Activated T-helper 17 cell treated with anti-CD3 and anti-CD28 coated beads, Interleukin-2, amount 50 U/mL, for 72 hours (primary cell): ENCODE measurements at places on chromosomes 7 and 10. TPM values are rescaled to one million over a fixed set of nuclear protein-coding genes. Genes with fewer than 3 reads are reported as not detected.
A peak's percentile ranks its signal among the peaks of the same experiment; 100 is the strongest.

The RHOBTB1 gene
- 0.56 TPM for total RNA-seq

The NEURL1 gene
- total RNA-seq = 2.1 TPM

The ZC3HAV1 gene
- 111 TPM for total RNA-seq

The CSGALNACT2 gene
- total RNA-seq = 36.3 TPM

GRCh38 chr7:98855610-98856422 lies 14.0 kb downstream of the TMEM130 start:
- no peak for ATAC-seq

- no peak for ATAC-seq
These were observed 1.9 kb downstream of the SAP25 start for GRCh38 chr7:100571829-100572116.

GRCh38 chr7:67505449-67505848 lies 508.8 kb downstream of the TYW1 start:
- ATAC-seq = no peak

DNA sequence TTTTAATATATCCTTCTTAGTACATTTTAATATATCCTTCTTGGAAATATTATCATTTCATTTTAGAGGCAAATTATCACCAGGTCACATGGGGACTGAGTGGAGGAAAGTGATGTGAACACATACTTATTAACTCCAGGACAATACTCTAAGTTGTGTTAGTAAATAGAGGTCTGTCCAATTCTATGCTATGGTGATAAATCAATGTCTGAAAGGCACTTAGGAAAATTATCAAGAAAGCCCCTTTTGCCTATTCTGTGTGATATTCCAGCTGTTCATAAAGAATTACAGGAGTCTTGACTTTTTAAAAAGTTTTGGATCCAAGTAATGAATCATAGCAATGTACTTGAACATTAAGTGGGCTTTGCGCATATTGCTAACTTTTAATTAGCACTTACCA lies 88.5 kb downstream of the THSD7A start:
- no peak for ATAC-seq

GRCh38 chr7:74417419-74417971 lies 36.2 kb upstream of the GTF2IRD1 start:
- ATAC-seq = peak; percentile 76

- ATAC-seq = no peak
These were observed 130.4 kb downstream of the CDH23 start for GRCh38 chr10:71527135-71527534.

DNA sequence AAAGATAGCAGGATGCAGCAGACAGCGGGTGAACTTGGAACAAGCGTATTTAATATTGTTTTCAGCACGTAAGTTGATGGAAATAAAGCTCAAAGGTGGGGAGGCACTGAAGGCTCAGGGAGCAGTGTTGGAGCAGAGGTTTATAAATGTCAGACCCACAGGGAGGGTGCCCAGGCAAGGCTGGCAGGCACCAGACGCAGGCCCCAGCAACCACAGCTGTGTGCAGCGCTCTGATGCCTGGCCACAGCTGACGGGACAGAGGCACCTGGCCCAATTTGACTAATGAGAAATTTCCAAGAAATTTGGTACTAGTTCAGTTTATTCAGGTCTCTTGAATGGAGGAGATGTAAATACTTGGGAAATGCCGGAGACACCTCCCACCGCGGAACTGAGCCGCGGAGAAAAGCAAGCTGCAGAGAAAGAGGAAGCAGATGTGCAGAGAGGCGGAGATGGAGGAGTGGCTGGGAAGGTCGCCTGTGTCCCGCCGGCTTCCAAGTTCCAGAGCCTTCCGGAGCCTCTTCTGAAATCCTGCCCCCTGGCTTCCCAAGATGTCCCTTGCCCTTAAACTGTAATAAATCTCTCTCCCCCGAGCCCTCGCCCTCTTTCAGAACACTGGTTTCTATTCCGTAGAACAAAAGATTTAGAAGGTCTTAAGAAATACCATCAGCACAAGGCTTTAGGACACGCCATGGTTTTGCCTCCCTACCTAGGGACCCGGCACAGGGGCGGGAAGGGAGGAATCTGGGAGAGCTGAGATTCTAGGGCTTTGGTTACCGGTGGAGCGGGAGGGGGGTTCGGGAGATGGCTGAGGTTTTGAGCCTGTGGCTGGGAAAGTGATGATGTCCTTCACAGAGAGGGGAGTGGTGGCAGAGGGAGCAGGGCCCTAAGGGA lies 38.4 kb upstream of the PLXNA4 start:
- ATAC-seq = no peak

GRCh38 chr10:52135101-52135500 lies 179.0 kb upstream of the DKK1 start:
- no peak for ATAC-seq

DNA sequence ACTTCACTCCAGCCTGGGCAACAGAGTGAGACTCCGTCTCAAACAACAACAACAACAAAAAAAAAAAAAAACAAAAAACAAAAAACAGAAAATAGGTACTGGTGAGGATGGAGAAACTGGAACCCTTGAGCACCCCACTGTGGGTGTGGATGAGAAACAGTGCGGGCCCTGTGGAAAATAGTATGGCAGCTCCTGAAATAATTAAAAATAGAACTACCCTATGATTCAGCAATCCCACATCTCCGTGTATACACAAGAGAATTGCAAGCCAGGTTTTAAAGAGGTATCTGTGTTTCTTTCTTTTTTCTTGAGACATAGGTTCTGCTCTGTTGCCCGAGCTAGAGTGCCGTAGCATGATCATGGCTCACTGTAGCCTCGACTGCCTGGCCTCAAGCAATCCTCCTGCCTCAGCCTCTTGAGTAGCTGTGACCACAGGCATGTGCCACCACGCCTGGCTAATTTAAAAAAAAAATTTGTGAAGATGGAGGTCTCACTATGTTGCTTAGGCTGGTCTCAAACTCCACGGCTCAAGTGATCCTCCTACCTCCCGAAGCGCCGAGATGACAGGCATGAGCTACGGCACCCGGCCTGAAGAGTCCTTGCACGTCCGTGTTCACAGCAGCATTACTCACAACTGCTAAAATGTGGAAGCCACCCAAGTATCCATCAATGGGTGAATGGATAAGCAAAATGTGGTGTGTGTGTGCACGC lies 39.5 kb downstream of the EBF3 start:
- ATAC-seq = no peak

GRCh38 chr10:35650894-35651293 lies 8.8 kb upstream of the FZD8 start:
- no peak for ATAC-seq

DNA sequence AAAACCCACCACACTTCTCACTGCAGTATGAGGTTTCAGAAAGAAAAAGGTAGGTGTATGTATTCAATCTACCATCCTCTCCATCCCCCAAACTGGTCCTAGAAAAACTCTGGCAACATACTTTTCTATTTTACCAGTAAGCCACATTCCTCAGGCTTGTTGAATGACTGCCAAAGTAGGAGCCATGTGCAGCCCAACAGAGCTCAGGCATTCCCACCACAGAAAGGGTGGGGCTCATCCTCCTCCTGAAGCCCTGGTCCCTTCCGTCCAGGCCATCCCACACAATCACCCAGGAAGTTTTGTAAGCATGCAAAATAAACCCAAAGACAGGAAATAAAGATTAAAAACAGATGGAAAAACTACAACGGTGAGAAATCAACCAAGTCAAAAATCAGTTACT lies 57.2 kb downstream of the MAD1L1 start:
- ATAC-seq = no peak

DNA sequence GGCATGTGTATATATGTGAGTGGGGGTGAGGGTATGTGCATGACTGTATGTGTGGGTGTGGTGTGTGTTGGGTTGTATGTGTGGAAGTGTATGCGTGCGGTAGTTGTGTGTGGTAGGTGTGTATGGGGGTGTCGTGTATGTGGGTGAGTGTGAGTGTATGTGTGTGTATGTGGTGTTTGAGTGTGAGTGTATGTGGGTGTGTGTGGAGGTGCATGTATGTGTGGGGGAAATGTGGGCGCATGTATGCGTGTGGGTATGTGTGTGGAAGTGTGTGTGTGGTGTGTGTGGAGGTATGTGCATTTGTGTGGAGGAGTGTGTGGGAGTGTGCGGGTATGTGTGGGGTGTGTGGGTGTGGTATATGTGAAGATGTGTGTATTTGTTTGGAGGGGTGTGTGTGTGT lies 269.5 kb downstream of the GPR158 start:
- no peak for ATAC-seq

GRCh38 chr7:960269-960871 lies 5.9 kb upstream of the ADAP1 start:
- no peak for ATAC-seq

DNA sequence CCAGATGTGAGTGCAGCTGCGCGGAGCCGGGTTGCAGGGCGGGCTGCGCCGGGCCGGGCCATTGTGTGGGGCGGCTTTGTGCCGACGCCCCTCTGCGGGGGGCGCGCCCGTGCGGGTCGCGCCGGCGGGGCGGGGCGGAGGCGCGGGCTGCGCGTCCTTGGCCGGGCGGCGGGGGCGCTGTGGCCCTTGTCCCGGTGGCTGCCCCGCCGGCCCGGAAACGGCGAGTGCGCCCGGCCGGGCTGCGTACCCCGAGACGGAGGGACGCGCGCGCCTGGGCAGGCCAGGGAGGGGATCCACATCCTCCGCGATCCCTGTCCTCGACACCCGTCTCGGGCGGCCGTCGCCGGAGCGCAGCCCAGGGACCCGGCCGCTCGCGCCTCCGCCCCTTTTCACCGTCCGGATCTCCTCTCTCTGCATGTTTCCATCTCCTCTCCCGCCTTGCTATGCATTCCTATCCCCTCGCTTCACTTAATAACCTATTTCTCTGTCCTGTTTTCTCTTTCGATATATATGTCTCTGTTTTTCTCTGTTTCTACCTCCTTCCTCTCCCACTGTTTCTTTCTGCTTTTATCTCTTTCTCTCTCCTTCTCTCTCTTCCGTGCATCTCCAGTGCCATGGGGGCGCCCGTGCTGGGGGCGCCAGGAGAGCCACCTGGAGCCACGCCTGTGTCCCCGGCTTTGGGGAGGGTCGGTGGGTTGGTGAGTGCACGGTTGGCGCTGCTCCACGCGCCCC lies 765 bp downstream of the PFKFB3 start:
- ATAC-seq = peak; percentile 11

DNA sequence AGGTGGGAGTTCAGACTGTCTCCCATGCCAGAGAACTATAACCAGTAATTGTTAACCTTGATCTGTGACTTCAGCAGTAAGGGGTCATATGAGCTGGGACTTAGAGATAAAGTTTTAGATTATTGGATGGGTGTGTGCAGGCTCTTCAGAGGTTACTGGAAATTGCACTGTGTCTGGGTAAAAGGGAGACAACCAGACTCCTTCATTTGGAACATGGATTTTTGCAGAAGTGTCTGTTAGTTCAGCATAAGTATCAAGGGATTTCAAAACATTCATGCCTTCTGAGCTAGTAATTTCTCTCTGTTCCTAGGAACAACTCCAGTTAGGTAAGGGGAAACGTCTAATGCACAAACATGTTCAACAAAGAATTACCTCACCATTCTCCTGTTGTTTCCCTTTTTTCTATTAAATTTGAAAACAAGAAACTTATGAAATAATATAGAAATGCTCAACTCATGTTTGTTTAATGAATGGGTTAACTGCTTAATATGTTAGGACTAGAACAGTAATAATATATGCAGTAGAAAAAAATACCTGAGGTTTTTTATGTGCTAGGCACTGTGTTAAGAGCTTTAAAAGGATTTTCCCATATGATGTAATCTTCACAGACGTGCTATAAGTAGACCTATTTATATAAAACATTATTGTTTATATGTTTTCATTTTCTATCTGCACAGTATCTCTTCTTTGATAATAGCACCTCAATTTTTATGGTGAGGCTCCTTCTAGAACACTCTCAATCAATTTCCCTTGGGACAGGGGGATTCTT lies 233.0 kb downstream of the CACNA2D1 start:
- ATAC-seq = no peak

GRCh38 chr10:75793848-75794247 lies 362.4 kb downstream of the LRMDA start:
- no peak for ATAC-seq
